Head of caudate nucleus (tissue), 42 donors: ENCODE measurements at places on chromosomes 1 and 21.
A peak's percentile ranks its signal among the peaks of the same experiment; 100 is the strongest.

DNA sequence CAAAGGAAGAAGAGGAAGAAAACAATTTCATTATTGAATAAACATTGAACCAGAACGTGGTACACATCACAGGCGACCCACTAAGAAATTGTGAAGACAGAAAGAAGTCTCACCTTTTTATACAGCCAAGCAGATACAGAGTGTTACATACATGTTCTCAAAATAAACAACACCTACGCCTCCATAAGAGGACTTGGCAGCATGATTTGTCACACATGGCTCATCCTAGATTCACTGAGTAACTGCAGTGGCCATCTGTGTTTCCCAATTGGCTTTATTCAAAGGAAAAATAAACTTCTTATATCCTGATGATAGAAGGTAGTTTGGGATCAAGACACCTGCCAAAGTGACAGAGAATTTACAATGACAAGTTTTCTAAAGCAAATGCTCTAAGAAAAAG lies 7.6 kb upstream of the KRTAP19-8 start:
- no peak for DNase-seq

GRCh38 chr1:38539931-38540330 lies 319.6 kb downstream of the RRAGC start:
- no peak for DNase-seq

GRCh38 chr1:100299521-100300222 lies 33.7 kb downstream of the RTCA start:
- DNase-seq = no peak

DNA sequence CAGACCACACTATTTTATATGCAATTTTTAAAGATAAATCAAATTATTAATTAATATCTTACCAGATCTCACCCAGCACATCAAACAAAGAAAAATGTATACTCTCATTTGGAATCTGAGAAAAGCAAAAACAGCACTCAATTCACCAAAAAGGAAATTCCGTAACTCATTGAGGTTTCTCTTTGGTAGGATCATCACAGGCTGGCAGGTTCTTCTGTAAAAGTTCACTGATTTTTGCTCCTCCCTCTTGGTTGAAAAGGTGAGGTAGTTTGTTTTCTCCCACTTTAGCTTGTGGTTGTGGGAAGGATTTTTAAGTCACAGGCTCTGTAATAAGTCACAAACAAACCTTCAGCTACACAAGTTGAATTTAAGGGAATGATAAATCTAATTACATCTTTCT lies at the start of gene LIPI:
Gene LIPI, minus strand, starts transcription at position 218 of the 400 bp plus-strand sequence. Its CDS starts 110 bp downstream, at position 108.
- DNase-seq = no peak

- DNase-seq = no peak
Measured at GRCh38 chr1:171220081-171220420, 28.2 kb upstream of the FMO1 start.

DNA sequence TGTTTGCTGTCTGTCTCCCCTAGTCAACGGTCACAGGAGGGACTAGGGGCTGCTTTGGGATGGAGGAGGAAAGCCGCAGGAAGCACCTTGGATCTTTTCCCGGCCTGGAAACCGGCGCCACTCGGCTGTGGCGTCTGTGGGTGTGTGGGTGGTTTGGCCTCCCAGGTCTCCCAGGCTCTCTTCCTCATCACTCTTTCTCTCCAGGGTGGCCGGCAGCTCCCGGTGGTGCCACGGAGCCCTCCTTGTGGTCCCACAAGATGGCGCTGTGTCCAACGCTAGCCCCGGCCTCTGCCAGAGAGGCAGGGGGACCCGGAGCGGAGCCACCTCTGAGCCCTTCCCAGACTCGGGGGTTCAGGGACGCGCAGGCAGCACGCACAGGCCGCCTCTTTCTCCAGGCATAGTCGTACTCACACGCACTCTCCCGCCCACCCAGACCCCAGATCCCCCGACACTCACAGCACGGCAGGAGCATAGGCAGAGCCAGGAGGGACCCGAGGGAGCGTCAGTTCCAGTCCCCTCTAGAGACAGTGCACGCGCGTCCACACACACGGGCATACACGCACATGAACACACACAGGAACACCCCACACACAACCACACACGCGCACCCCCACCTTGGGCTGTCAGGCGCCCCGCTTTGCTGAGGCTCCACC lies 31.2 kb downstream of the CDCP2 start:
- DNase-seq = peak; percentile 80

DNA sequence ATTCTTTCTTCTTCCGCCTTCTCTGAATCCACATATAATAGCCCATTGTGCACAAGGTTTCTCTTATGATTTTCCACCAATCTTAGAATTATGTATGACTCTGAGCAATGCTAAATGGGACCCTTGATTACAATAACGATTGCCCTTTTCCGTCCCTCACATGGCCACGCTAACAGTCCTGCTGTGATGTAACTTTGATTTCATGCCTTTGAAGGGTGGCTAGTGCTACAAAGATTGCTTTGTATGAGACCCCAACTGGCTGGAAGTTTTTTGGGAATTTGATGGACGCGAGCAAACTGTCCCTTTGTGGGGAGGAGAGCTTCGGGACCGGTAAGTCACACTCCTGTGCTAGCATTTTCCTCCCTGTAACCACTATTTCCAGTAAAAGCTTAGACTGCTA lies 45.3 kb downstream of the PGM1 start:
- DNase-seq = no peak

- DNase-seq = no peak
Measured at GRCh38 chr1:30704271-30704670, 19.1 kb downstream of the MATN1 start.

- DNase-seq = no peak
Measured at GRCh38 chr21:43720539-43721166, 1.7 kb downstream of the PDXK start.

DNA sequence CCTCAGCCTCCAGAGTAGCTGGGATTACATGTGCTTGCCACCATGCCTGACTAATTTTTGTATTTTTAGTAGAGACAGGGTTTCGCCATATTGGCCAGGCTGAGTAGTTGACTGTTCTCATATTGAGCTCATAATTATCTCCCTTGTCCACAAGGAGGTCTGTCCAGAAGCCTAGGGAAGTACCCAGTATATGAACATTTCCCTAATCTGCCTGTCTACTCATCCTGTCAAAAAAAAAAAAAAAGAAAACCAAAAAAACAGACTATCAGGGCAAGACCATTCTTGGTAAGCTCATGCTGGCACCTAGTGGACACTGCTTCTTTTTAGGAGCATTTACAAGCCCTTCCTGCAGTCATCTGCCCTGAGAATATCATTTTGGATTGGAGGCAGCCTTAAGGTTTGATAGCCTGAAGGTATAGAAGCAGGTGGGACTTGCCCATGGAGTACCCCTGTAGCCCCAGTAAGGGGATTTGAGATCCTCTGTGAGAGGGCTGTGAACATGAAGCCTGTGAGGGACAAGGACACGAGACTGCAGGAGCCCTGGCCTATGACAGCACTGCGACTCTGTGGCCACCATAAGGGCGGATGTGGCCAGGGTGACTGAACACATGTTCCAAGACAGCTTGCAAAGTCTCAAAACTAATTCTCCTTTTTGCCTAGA lies 10.8 kb upstream of the DUSP12 start:
- DNase-seq = no peak

- no peak for DNase-seq
Measured at GRCh38 chr1:158833264-158833663, 2.1 kb downstream of the MNDA start.

- DNase-seq = no peak
Measured at GRCh38 chr1:34758751-34759150, 789 bp upstream of the GJB4 start.

DNA sequence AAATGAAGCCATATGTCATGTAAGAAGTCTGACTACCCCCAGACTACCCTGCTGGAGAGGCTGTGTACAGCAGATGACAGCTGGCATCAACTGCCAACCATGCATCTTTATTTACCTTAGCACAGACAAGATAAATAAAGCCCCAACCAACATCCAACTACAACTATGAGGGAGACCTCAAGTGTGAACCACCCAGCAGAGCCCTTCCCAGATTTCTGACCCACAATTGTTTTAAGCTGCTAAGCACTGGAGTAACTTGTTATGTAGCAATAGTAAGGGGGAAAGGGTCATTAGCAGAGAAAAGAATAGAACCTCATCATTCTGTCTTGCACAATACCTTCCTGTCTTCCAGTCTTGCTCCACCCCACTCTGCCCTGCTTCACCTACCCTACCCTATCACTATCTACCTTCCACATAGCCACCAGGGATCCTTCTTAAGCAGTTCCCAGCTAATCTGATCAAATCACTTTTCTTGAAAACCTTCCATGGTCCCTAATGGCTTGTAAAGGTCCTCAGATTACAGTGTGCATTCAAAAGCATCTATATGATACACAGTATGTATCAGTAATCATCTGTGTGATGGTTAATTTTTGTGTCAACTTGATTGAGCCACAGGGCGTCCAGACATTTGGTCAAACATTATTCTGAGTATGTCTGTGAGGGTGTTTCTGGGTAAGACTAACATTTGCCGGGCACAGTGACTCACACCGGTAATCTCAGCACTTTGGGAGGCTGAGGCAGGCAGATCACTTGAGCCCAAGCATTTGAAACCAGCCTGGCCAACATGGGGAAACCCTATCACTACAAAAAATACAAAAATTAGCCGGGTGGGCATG lies 19.6 kb upstream of the RBM15 start:
- no peak for DNase-seq

DNA sequence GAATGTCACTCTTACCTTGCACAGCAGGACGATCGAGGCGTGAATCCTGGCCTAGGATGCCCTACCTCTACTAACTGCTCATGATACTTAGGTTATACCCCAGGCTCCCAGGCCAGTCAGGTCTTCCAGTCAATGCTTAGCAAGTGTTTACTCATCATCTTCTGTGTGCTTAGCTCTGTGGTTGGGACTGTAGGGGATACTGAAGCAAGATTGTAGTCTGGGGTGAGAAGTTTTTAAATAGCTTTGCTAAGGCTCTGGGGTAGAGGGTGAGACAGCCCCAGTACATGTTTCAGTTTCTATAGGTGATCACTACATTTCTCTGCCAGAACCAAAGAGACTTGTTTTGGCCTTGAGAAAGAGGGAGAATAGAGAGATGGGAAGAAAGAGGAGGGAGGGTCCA lies 250.8 kb upstream of the KIAA0040 start:
- DNase-seq = no peak

- DNase-seq = no peak
Measured at GRCh38 chr1:51506537-51506936, 12.5 kb downstream of the EPS15 start.

GRCh38 chr1:246583448-246584185 lies 17.4 kb downstream of the CNST start:
- DNase-seq = no peak

DNA sequence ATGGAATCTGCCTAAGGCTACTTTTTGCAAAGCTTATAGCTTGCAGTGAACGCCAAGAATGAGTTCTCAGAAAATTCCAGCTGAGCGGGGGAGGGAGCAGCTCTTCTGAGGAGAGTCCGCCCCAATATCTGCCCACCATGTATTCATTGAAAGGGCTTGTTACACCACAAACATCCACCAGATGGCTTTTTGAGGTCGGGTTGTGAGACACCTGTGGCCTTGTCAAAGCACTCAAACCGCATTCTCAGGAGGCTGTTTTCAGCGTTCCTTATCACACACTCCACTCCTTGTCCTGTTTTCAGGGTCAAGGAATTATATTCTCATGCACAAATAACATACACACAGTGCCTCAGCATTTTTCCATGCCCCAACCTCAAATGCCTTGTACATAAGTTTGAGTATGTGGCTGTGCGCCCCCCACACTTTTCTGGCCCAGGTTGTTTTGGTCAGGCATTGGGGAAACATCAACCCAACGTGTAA lies 3.9 kb upstream of the C4BPB start:
- DNase-seq = peak; percentile 68

GRCh38 chr21:39662411-39662953 lies 49.7 kb downstream of the B3GALT5 start:
- DNase-seq = no peak

DNA sequence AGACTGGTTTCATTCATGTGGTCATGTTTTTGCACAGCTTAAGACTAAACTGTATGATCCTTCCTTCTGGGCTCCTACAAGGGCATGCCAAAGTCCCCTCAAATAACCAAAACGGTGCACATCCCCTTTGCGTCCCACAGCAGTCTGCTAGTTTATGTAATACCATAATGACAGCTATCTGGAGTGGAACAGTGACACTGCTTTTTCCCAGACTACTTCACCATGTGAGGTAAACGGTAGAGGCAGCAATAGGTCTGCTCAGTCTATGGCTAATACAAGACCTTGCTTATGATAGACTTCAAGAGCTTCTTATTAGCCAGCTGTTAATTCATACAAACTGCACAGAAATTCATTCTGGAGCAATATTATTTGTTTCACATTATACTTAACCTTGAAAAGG lies 395.5 kb downstream of the SMYD3 start:
- DNase-seq = no peak

DNA sequence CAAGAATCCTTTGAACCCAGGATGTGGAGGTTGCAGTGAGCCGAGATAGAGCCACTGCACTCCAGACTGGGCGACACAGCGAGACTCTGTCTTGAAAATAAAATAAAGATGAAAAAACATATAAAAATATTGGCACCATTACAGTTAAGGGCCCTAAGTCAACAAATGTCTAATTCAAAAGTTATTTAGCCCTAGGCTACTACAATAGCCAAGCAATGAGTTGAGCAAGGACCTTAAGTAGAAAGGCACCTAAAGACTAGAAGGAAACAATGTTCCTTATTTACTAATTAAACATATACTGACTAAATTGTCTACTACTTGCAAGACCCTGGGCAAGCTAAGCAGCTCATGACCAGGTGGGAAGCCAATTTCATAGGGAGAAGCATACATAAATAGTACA lies 4.1 kb downstream of the PIK3R3 start:
- DNase-seq = no peak

GRCh38 chr1:54253480-54253879 lies 53.5 kb downstream of the MRPL37 start:
- DNase-seq = no peak

DNA sequence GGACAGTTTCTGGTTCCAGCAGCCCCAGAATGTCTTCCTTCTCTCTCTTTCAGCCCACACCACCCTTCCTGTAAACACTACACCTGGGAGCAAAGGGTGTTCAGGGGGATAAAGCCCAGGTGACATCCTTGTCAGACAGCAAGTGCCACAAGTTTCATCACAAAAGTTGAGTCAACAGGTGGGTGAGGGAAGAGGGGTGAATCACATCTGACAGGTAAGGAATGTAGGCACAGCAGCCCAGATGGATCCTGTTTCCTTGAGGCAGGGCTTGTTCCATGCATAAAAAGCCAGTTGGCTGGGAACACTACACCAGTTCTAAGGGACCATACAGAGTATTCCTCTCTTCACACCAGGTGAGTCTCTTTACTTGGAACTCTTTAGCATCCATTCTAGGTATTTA lies at the start of gene SPRR1B:
Gene SPRR1B, plus strand, starts transcription at position 309 of the 400 bp plus-strand sequence. CDS start 1,143 bp downstream, outside the sequence.
- no peak for DNase-seq
